ENCODE measurements at places on chromosomes 4 and X.

DNA sequence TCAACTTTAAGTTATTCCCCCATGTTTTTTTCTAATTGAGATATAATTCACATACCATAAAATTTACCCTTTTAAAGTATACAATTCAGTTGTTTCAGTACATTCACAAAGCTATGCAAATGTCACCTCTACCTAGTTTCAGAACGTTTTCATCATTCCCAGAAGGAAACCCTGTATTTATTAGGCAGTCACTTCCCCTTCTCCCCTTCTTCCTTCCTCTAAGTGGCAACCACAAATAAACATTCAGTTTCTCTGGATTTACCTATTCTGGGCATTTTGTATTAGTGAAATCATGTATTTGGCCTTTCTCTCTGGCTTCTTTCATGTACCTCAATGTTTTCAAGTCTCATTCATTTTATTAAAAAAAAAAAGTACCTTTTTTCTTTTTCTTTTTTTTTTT lies 101.9 kb downstream of the TET2 start:
- DNase-seq: no peak

- DNase-seq: no peak
Observed at GRCh38 chrX:19863212-19863856, 24.1 kb downstream of the SH3KBP1 start.

DNA sequence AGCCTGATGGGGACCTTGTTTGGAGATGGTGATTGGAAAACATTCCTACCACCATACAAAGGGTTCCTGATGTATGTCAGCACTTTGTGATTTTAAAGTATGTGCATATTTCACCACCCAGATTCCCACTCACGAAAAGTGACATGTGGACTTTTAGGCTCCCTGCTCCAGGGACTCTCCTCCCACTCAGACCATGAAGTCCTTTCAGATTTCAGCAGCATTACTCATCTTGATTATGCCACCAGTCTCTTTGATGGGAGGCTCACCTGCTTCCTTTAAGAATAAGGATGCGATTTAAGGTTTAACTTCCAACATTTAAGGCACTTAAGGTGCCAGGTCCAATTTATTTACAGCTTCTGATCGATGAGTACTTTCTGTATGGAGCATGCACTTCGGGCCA lies 204.4 kb downstream of the PPARGC1A start:
- no peak for DNase-seq

DNA sequence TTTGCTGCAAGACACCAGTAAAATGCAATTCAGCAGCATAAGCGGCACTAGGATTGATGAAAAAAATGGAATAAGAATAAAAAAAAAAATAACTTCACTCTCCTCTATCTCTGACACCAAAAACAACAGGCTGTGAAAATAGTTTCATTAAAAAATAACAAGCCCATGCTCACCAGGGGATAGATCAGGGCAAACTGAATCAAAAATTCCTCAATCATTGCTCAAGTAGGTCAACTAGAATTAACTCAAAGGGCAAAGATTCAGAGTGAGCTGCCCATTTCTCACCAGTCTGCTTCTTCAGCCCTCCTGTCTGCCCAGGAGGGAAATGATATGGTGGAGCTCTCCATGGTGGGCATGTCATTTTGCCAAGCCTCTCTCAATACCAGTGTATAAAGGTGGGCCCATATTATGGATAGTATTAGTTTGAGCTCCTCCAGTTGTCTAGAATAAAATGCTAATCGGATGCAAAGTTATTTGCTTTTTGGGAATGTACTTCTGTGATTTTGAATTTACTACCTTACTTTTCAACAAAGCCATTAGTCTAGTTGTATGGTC lies 153.9 kb downstream of the UNC5C start:
- DNase-seq: no peak

- DNase-seq: no peak
Observed at GRCh38 chr4:104559502-104559901, 64.8 kb upstream of the CXXC4 start.

- DNase-seq: no peak
Observed at GRCh38 chr4:189049682-189050081, 891.0 kb upstream of the FRG1 start.

DNA sequence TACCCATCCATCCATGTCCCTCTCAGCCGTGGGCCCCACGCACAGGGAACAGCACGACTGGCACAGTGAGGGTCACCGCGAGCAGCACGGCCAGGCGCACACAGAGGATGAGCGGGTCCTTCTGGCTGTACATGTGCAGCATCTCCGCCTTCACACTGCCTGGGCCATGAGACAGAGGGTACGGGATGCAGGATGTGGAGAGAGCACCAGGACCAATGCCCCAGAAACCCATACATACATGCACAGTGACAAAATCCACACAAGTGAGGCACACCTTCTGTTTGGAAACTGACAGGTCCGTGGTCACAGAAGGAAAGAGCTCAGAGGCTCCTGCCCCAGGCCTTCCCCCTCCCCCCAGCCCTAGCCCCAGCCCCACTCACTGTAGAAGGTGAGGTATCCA lies 9.5 kb downstream of the SLC38A5 start:
- DNase-seq: no peak

DNA sequence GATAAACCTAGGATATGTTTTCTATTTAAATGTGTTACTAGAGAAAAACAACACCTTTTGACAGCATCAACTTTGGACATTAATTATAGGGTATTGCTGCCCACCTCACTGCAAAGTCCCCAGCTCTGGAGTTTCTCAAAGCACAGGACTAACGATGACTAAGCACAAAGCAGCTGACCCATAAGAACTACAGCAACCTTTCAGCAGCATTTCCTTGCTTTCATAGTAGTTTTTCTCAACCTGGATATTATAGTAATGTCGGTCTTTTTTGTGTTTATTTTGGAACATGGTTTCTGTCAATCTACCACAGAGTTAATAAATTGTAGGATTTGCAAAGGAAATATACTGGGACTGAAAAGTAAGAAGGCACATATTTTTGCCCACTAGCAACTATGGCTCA lies 21.5 kb downstream of the HHIP start:
- DNase-seq: no peak

DNA sequence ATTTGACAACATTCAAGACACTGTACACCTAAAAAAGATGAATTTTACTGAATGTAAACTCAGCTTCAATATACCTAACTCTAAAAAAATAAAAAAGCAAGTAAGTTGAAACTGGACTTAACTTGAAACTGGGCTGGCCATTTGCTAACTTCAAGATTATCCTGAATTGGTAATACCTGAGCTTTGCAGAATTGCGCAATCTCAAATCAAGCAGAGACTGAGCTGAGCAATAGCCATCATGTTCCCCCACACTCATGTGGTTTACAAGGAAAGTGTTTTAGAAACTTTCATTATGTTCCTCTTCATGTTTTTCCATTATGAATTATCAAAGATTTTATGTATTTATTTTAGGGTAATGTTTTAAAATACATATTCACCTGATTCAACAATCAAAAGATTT lies 38.7 kb downstream of the ANXA5 start:
- DNase-seq: no peak

DNA sequence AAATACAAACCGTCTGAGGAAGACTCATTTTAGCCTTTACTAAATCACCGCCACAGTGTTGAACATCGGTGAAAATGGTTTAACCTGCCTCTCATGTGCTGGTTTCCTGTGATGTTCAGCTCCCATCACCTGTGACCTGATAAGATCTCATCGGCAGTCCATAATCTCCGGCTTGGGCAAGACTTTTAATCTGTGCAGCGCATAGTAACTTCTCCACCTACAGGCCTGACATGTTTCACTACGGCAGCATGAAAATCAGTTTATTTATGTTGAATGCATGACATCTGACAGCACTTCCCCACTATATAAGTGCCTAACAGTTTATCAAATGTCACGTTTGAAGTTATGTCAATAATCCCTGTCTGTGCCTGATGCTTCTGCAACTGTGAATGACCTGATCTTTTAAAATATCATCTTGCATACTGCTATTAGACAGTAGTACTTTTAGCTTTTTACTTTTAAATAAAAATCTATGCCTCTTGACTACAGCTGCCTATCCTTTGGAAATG lies 1919.8 kb upstream of the AGA start:
- no peak for DNase-seq

- DNase-seq: no peak
Observed at GRCh38 chrX:2398064-2398656, 102.6 kb downstream of the DHRSX start.

DNA sequence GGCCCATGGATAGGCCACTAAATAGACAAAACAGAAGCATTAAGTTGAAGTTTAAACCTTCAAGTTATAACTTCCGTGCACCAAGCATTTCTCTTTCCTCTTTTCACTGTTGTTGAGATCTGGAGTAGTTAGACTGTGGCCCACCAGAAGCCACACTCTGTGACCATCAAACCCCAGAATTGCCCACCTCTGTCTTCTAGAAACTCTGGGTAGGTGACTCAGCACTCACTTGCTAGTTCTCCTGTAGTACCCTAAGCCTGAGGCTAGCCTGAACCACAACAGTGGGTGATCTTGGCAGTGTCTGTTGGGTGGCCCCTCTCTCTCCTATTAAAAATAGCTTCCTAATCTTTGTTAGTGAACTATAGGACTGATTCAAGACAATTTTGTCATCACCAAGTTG lies 24.6 kb upstream of the CD40LG start:
- DNase-seq: no peak

DNA sequence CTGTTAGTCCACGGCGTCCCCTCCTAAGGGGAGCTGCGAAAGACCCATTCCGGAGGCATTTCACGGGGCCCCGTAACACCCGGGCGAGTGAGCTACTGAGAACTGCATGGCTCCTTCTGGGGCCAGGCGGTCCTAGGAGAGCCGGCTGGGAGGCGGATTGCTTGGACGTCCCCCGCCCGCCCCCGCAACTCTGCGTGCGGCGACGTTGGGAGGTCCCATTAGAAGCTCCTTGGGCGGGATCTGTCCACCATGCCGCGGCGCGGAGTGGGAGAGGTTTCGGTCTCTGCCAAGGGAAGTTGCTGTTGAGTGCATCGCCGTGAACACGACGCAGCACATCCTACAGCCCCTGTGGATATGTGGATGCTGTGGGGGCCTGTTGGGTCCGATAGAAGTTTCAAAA lies 85.4 kb upstream of the IGFBP7 start:
- DNase-seq: no peak

DNA sequence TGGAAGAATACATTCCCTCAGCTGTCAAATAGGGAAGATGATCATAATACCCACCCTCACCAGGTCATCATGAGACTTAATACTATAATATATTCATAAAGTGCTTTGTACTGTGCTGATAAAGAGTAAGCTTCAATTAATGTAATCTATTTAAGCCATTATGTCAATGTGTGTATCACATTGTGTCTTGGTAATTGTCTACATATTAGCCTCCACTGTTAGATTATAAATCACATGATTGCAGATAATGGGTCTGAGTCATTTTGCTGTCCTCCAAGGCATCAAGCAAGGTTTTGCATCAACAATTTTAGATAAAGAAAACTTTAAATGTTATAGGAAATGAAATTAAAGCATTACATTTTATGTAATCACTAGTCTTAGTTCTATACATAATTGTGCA lies 45.2 kb upstream of the CEP135 start:
- DNase-seq: no peak

GRCh38 chr4:72875545-72875944 lies 194.0 kb downstream of the COX18 start:
- no peak for DNase-seq

GRCh38 chr4:84952004-84952403 lies 14.5 kb downstream of the WDFY3 start:
- no peak for DNase-seq

DNA sequence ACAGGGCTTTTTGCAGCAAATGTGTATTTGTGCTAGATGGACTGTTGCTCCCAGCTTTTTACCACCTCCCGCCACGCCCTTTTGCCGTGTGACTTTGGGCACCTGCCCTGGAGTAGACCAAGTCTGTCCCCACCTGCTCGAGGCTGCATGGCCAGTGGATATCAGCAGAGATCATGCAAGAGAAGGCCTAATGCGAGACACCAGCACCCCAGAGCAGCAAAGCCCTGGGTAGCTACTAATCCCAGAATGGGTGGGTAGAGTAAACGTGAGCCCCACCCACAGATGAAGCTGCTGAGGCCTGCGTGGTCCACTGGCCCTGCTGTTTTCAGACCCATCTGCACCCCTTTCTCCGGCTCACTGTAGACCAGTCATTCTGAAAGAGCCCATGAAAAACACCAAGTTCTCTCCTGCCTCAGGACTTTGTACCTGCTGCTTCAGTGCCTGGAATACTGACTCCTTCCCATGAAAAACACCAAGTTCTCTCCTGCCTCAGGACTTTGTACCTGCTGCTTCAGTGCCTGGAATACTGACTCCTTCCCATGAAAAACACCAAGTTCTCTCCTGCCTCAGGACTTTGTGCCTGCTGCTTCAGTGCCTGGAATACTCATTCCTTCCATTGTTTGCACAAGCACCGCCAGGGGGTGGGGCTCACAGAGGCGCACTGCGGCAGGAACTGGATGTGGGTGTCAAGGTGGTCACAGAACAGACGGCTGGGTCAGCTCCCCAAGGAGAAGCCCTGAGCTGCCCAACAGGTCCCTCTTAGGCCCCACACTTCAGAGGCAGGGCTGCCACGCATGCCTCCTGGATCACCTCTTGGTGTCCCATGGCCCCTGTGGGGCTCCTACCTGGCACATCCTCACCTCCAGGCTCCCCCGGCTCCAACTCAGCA lies 5.1 kb upstream of the TNIP2 start:
- DNase-seq: no peak

GRCh38 chr4:12488672-12489071 lies 995.5 kb downstream of the RAB28 start:
- DNase-seq: no peak

- DNase-seq: no peak
Observed at GRCh38 chr4:123676890-123677229, 280.3 kb downstream of the SPRY1 start.

DNA sequence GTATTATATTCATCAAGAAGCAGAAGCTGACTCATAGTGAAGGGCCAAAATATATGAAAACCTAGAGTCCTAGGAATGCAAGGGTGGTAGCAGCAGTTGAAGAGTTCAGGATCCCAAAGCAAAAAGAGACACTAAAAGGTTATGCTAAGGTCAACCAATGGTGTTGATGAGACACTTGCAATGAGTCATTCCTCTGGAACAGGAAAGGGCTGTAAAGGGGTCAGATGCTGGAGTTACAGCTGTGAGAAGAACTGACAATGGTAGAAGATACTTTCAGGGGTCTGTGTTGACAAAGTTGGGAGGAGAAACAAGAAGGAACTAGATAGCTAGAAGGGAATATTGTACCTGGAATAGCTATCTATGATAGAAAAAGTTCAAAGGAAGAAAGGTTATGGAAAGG lies 47.5 kb downstream of the ZGRF1 start:
- DNase-seq: no peak

GRCh38 chrX:136812286-136812685 lies 31.6 kb upstream of the ARHGEF6 start:
- no peak for DNase-seq

DNA sequence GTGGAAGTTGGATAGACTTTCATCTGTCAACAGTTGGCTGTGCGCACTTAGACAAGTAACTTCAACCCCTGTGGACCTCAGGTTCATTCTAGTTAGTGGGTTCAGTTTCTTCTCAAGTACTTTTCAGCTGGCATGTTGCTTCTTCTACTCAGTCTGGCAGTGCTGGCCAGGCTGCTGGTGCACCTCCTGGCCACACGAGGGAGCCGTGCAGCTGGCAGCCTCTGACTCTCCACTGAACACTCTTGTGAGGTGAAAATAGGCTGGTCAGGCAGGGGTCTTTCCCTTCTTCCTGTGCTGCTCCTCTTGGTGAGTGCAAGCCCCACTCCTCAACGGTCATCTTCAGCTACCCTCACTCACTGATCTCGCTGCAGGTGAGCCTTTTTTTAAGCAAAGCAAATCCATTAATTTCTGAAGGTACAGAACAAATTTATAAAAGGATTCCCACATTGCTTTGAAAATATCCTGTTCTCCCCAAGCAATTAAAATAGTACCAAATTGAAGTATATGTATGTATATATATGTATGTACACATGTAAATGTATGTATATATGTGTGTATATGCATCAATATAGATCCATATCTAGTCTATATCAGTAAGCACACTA lies 30.6 kb downstream of the LONRF3 start:
- DNase-seq: peak; percentile 33
